Activated CD8-positive, alpha-beta memory T cell treated with anti-CD3 and anti-CD28 coated beads for 1 hour (primary cell): ENCODE measurements at places on chromosomes 2 and 18.

- DNase-seq = no peak
These were observed 756 bp upstream of the OST4 start for GRCh38 chr2:27071990-27072830.

- DNase-seq = no peak
These were observed 146.7 kb downstream of the RPIA start for GRCh38 chr2:88838165-88838635.

DNA sequence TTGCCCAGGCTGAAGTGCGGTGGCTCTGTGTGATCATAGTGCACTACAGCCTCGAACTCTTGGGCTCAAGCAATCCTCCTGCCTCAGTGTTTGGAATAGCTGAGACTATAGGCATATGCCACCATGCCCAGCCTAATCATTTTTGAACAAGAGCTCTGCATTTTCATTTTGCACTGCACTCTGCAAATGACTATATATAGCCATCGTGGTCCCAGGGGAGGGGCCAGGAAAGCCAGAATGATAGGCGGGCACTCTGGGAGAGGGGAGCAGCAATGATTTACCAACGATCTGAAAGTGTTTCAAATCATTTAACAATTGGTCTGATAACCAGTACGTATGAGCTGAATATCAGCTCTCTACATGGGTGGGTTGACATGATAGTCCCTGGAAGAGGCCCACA lies 22.3 kb upstream of the ST3GAL5 start:
- DNase-seq = no peak

- no peak for DNase-seq
These were observed 594 bp downstream of the FAM161A start for GRCh38 chr2:61853086-61853846.

DNA sequence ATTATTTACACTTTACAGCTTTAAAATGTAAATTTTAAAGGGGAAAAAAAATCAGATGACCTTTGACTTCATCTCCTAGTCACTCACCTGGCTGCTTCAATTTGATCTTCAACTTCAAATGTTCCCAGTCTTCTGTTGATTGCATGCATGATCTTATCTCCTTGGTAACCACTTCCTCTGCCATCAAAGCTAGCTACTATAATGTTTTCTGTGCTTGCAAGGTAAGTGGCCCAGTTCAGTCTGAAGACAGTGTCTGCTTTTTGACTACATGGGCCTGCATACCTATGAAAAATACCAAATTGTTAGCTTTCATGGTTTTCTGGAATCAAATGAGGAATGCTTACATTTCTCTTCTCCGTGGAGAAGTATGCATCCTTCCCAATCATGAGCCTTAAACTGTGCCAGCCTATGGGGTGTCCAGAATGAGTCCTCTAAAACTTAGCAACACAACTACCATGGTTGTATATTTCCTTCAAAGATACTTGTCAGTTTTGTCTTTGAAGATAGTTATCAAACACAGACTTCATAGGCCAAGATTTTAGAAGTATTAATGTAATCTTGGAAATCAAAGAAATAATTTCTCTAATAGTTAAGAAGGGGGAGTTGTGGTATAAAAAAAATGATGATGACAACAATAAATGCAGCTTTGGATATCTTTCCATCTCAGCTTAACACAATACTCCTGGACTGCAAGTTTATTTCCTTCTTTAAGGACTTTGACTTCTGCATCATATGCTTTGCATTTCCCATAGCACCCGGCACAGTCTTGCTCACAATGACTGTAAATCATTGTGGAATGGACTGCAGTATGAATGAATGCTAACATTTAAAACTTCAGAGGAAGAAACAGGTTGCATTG lies 62.1 kb downstream of the DPP4 start:
- no peak for DNase-seq

DNA sequence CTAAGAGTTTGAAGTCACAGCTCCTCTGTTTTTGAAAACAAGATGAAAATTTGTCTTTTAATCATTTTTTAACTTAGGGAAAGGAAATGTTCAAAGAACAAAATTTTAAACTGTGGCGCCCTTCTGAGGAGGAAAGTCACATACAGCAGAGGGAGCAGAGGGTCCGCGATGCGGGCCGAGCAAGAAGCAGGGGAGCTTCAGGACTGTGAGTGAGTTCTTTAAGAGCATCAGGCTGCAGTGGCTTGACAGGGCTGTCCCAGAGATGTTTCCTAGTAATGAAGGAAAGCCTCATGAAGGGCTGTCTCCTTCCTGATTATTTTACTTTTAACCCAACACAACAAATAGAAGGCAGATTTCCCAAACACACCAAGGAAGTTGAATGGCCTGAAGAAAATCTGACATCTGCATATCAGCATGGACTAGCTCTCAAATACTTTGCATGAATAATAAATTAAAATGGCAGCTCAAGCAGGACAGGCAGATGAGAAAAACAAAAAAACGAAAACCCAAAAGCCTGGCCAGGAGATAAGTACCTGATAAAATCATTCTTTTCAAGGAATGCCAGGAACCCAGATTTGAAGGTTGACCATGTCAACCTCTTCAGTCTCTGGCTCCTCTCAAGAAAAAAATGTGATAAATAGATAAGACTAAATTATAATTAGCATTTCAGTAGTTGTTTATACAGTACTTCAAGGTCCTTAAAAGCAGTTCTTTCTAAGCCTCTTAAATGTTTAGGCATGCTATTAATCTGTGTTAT lies 60.8 kb downstream of the SLC40A1 start:
- DNase-seq = no peak
